Globus pallidus (tissue), 1 donor: ENCODE measurements at places on chromosomes 11 and 22.

DNA sequence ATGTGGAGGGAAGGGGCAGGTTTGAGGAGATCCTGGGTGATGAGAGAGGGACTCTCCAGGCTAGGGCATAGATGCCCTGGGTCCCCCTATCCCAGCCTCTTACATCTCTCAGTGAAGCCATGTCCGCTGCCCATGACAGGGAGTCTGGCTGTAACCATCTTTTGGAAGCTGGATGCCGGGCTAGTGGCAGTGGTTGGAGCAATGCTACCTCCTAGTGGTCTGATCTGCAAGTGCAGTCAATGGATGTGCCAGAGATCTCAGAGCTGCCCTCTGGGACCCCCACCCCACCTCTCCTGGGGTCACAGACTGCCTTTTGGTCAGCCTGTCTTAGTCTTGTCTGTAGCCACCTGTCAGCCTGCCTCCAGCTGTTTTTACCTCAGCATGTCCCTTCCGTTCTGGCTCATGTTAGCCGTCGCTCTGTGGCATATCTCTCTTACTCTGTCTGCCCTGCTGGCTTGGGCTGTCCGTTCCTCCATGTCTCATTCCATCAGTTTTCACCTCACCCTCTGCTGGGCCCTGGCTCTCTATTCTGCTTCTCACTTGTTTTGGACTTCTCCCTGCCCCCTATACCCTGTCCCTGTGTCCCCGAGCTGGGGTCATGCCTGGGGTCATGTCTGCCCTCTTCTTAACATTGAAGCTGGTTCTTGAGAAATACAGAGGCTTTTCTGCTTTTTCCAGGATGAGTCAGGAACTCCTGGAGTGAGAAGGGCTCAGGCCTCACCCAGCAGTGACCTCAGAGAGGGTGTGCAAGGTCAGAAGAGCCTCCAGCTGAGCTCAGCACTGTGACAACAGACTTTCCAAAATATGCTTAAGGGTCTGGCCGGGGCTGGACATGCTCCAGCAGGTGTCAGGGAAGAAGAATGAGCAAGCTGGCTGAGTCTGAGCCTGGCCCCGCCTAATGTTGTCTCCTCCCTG is 52.0 kb upstream of the THY1 start:
- DNase-seq, result peak; percentile 75

GRCh38 chr11:78255919-78256318 is 67.2 kb downstream of the USP35 start:
- DNase-seq, result no peak

GRCh38 chr22:45036154-45036553 is 26.3 kb upstream of the PHF21B start:
- DNase-seq, result peak; percentile 24

- DNase-seq, result no peak
Observed at GRCh38 chr22:36327922-36328551, 59.7 kb downstream of the MYH9 start.

DNA sequence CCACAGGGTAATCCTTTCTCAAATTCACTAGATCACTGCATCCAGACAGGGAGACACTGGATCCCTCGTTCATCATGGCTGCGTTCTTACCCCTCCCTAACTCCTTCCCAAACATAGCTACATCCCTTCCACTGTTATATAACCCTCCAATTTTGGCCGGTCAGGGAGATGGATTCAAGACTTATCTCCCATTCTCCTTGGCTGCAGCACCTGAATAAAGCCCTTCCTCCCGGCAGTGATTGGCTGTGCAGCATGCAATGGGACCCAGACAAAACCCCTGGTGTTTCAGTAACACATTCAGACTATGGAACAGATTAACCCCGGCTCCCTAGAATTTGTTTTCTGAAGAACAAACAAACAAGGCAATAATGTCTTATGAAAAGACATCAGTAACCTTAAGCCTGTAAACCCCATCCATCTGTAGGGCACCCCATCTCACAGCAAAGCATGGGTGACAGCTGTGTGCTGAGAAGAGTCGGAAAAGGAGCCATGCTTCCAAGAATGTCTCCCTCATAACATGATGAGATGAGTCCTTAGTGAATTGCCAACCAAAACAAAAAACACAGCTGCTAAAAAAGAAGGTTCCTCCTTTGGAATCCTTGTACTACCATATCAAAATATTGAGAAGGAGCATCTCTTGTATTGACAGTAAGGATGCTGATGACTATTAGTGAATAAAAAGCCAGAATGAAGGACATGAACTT is 5.0 kb downstream of the MIF start:
- no peak for DNase-seq

DNA sequence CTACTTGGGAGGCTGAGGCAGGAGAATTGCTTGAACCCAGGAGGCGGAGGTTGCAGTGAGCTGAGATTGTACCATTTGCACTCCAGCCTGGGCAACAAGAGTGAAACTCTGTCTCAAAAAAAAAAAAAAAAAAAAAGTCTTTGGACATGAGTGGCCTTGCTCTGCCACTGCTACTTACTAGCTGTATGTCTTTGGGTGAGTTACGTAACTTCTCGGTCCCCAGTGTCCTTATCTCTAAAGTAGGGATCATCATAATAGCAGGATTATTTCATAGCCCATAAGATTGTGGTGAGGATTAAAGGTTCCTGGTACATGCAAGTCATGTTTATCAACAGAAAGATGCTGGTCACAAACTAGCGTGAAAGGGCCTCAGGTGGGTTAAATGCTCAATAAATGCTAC is 53.9 kb upstream of the HEPHL1 start:
- no peak for DNase-seq

DNA sequence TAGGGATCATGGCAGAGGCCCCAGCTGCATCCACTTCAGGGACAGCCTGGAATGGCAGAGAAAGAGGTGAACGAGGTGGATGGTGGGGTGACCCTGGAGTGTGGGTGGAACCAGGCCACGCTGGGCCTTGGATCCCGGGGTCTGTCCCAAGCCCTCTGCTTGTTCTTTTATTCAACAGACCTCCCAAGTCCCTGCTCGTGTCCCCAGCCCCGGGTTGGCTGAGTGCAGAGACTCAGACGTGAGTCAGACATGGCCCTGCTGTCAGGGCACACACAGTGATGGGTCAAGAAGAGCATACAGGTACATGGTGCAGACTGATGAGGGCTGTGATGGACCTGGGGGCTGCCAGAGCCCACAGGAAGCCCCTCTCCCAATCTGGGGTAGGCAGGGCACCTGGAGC is 6.6 kb downstream of the ARHGAP8 start:
- no peak for DNase-seq

- no peak for DNase-seq
Observed at GRCh38 chr22:19955241-19956128, 13.9 kb upstream of the TXNRD2 start.

- no peak for DNase-seq
Observed at GRCh38 chr22:39153220-39153717, 789 bp upstream of the CBX7 start.

- DNase-seq, result no peak
Observed at GRCh38 chr11:104819107-104819506, 79.2 kb downstream of the CASP12 start.

- no peak for DNase-seq
Observed at GRCh38 chr22:23066200-23067022, 3.9 kb upstream of the GNAZ start.

GRCh38 chr11:113796663-113797259 is 17.2 kb downstream of the CLDN25 start:
- DNase-seq, result peak; percentile 72
